ENCODE measurements at places on chromosomes 7 and 10. TPM values are rescaled to one million over a fixed set of nuclear protein-coding genes. Genes with fewer than 3 reads are reported as not detected.

The FAM25A gene
- total RNA-seq, result not detected

The GIMAP7 gene
- total RNA-seq, result 11.5 TPM

The GNAT3 gene
- total RNA-seq, result not detected

The SLC29A4 gene
- total RNA-seq, result 5.5 TPM

DNA sequence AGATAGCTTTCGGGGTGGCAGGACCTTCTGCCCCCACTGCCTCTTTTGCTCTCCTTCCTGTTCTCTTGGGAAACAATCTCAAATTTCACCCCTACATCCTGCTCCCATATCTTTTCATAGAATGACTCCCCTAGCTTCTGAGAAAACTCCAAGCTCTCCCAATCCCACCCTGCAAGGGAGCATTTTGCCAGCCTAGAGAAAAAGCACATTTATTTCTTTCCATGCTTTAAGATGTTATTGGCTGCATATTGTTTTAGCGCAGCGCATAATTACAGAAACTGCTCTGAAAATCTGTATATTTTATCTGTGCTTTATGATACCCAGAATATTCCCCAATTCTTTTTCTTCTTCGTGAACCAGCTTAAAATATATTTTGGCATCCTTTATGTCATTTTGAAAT lies 601.3 kb downstream of the KCNMA1 start:
- no peak for DNase-seq

DNA sequence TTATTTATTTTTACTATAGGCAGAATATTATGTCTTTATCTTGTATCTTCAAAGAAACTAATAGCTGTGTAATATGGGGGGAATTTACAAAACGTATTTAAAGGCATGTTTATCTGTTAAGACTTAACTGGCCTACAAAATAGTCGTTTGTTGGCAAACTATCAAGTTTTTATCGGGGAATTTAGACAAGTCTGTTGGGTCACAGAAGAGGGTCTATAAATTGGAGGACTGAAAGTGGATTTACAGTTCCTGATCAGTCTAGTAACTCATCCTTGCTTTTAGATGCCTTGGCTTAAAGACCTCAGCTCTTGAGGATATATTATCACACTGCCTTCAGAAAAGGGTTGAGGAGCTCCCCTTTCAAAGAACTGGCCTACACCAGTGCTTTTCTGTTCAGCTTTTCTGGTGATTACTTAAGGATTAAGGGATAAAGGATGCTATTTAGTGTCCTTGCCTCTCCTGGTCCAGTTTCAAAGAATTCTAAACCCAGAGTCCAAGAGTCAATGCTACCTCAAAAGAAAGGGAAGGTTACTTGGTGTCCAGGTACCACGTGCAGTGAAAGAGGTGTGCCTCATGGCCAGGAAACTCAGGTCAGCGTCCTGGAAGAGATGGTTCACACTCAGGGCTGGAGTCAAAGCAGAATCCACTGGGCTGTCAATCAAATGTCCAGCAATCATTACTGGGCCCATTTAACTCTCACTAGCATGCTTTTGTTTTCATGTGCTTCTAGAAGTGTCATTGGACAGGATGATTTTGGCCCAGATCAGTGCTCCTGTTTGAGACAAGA lies 42.9 kb upstream of the ABI1 start:
- no peak for DNase-seq

GRCh38 chr10:111206521-111206920 lies 129.7 kb downstream of the ADRA2A start:
- DNase-seq, result no peak

DNA sequence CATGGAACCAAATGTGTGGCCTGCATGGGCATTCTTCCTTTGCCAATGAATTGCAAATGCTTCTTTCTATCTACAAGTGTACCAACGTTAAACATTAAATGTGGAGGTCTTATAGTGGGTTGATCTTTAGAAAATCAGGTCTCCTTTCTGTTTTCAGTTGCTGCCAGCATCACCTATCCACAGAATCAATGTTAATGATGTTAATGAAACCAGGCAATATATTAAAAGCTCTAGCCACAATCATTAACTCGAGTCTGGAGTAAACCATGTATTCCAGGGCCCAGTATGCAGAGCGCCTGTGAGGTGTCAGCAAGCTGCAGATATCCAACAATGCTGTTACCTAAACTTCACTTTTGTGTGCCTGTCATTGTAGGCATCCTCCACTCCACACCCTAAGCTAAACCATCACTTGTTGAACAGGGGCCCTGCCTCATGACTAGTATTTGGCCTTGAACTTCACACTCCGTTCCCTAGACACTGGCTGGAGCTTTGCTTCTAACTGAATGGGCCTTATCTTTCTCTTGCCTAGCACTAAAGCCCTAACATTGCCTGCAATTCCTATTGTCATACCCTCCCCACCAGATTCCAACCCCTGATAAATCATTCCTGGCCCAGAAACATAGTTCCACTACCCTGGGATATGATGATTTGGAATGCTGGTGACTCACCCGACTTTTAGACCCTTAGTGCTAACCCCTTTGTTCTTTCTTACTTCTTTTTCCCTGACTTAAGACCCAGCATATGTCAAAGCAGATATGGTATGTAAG lies 24.3 kb upstream of the ITGB8 start:
- no peak for DNase-seq

GRCh38 chr7:15199482-15199881 lies 296.9 kb upstream of the DGKB start:
- no peak for DNase-seq

DNA sequence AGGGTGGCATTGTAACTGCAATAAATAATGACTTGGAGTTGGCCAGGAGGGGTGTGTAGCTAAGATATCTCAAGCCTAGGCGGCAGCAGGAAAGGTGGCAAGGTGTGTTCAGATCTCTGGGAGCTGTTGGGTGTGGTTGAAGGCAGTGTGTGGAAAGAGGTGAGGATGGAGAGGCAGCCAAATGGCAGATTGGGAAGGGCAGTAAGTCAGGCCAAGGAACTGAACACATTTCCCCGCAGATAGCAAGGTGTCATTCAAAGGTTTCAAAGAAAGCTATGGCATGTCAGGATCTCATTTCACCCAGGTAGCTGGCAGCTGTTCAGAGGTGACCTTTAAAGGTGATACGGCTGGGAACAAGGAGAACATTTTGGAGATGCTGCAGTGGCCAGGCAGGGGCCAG lies 586.0 kb upstream of the MGMT start:
- DNase-seq, result no peak

DNA sequence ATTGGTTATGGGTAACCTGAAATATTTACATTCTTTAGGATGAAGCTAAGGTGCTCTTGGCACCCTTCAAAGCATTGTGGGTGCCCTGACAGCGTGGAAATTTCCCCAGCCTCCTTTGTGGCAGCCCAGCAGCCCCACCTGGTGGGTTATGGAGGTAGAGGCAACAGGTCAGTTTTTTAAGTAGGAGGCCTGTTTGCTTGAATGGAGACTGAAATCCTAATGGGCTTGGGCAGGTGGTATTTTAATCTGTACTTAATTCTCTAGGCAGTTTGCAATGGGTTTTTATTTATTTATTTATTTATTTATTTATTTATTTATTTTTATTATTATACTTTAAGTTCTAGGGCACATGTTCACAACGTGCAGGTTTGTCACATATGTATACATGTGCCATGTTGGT lies 139.4 kb downstream of the EPC1 start:
- peak; percentile 76 for DNase-seq

- DNase-seq, result no peak
Observed at GRCh38 chr10:48464871-48465736, 139.8 kb downstream of the ARHGAP22 start.

DNA sequence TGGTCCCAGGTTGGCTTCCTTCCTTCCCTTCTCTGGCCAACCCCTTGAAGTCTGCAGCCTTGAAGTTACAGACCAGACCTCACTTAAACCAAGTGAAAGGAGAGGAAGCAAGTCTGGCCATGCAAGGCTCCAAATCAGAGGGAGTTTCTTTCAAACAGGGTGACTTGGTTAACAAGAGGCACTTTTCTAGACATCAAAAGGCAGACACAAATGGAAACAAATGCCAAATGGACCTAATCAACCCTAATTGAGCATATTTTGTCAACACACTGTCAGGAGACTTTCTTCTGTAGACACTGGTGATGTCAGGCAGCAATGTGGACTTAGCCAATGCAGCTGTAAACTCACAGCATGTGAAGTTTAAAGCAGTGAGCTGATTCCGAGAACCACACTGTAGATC lies 282.7 kb upstream of the FZD8 start:
- no peak for DNase-seq

GRCh38 chr7:16904076-16904475 lies 22.3 kb upstream of the AGR3 start:
- DNase-seq, result no peak

- DNase-seq, result peak; percentile 13
Observed at GRCh38 chr10:79046741-79047583, 21.8 kb upstream of the ZMIZ1 start.

Measured in mucosa of descending colon (tissue), 3 donors.